ENCODE measurements at places on chromosomes 3 and 15.
A peak's percentile ranks its signal among the peaks of the same experiment; 100 is the strongest.

- no peak for DNase-seq
Observed at GRCh38 chr15:31157644-31158069, 56.1 kb upstream of the TRPM1 start.

DNA sequence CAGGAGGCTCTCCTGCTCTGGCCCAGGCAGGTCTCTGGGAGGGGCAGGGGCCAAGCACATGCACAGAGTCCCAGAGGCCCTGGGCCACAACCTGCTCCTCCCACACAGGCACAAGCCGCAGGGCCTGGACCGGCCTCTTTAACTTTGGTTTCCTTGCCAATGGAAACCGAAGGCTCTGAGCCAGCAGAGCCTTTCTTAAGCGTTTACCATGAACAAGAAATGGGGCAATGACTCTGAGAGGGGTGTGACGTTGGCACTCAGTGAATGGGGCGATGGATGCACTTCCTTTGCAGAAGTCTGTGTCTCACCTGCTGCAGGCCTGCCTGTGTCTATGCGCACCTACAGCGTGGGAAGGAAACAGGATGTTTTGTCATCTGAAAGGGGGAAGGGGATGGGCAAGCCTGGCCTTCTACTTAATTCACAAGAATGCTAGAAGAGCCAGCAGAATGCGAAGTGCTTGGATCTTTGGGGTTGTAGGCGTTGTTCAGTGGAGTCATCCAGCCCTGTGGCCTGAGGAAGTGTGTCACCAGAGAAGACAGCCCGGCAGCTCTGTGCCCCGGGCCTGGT is 41.8 kb downstream of the IFT122 start:
- peak; percentile 82 for DNase-seq

DNA sequence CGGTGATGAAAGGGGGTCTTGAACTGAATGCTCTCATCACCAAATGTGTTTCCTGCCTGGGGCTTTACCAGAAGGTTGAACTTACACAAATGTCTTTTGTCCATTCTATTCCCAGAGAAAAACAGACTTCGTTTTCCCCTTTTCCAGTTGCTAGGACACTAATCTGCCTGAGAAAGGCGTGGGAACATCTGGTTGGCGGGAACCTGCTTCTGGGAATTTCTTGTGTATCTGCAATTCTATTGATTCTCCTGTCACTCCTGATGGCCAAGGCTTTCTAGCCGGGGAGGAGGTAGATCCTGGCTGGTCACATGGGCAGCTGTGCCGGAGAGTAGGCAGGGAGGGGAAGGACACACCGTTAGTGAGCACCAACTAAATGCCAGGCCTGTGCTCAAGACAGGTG is 31.1 kb upstream of the CCDC174 start:
- no peak for DNase-seq

GRCh38 chr15:57445872-57446271 is 69.6 kb downstream of the CGNL1 start:
- DNase-seq = no peak

DNA sequence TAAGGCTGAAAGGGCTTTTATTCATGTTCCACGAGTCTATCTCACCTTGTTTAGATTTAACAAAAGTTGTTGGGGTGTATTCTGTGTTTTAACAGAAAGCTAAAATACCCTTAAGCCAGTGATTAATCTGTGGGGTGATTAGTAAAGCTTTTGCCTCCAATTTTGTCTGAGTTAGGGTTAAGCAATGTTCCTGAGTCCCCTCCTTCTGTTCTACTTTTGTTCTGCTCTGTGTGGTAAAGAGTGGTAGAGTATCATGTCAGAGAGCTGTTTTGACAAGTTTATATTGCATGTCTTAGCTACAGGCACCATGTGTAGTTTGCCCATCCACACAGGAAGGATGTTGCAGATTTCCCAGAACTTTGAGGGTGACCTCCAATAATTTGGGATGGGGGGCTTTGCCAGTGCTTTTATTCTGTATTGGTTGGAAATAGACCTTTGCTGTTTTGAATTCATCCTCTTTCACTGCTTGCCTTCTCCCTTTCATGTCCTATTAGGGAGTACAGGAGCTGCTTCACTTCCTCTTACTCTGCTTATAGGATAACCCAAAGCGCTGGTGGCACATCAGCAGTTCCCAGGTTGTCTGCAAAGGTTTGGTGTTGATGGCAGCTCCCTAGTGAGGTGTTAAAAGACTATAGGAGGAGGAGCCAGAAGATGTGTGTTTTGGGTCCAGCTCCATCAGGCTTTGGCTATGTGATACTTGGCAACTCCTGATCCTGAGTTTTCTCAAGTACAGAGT is 7.4 kb downstream of the PDE8A start:
- DNase-seq = no peak

GRCh38 chr3:69941037-69941436 is 58.5 kb upstream of the SAMMSON start:
- DNase-seq = no peak

GRCh38 chr3:173289072-173289471 is 108.5 kb upstream of the NLGN1 start:
- no peak for DNase-seq

Measured in coronary artery (tissue), 2 donors.